ENCODE measurements at places on chromosomes 12 and 14.
A peak's percentile ranks its signal among the peaks of the same experiment; 100 is the strongest.

- DNase-seq = no peak
Measured at GRCh38 chr12:76303989-76304460, 44.2 kb downstream of the BBS10 start.

DNA sequence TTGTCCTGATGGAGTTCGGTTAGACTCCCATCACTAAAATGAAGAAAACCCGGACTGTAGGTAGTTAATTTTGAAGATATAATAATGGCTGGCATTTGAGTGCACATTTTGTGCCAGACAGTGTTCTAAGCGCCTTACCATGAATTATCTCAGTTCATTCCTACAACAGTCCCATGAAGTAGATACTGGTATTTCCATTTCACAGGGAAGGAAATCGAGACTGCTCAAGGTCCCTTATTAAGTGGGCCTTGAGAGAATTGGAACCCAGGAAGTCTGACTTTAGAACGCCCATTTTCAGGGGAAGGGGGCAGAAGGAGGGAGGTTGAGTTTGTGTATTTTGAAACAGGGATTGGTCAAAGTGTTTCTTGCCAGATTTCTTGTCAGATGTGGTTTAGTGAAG, 855 bp downstream of the MNAT1 start:
- no peak for DNase-seq

DNA sequence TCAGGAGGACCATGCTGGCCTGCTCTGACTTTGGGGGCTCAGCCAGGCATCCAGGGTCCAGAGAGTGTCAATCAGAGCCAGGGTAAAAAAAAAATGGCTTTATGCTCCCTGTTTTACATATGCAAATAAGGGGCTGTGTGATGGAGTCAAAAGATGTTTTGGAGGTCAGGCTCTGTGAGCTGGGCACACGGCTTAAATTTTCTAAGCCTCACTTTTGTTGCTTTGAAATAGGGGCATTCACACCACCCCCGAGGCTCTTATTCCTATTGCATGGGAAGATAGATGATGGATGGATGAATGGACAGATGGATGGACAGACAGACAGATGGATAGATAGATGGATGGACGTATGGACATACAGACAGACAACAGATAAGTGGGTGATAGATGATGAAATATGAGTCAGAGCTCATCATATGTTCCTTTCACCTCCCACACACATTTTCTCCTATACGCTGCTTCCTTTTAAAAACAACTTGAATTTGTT, 42.7 kb downstream of the RIN3 start:
- DNase-seq = peak; percentile 71

- no peak for DNase-seq
Measured at GRCh38 chr12:75642226-75642625, 130.8 kb upstream of the KRR1 start.

DNA sequence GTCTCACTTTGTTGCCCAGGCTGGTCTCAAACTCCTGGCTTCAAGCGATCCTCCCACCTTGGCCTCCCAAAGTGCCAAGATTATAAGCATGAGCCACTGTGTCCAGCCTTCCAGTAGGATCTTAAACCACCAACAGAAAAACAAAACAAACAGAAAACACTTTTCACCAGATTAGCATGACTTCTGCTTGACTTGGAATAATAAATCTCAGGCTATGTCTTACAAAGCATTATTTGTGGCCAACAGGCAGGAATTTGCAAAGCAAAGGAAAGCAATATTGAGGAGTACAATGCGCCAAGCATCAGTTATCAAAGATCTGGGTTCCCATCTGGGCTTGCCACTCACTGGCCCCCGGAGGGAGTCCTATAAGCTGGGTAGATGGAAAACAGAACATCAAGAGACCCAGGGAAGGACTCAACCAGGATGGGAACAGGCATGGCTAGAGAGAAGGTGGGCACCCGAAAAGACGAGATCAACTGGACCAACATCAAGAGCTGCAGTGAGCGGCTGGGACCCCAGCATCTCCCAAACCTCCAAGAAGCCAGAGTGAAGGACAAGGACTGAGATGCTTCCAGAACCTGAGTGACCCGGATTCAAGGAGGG, 101.2 kb downstream of the TMEM30B start:
- no peak for DNase-seq

DNA sequence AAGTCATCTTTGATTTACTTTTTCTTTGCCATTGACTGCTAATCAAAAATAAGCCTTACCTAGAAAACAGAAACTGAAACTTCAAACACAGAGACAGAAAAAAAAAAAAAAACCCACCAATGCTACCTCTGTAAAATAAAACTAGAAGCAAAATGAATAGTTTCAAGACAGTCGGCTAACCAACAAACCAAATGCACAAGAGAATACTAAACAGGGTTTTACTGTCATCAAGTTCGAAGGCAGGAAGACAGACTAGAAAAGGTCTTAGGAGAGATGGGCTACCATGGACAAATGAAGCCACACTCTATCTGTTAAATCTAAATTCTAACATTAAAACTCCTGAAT, 59.5 kb downstream of the SEL1L start:
- DNase-seq = no peak

- DNase-seq = no peak
Measured at GRCh38 chr12:68899251-68899771, 33.7 kb downstream of the CPM start.

GRCh38 chr14:68182492-68182891, 362.9 kb downstream of the RAD51B start:
- no peak for DNase-seq

DNA sequence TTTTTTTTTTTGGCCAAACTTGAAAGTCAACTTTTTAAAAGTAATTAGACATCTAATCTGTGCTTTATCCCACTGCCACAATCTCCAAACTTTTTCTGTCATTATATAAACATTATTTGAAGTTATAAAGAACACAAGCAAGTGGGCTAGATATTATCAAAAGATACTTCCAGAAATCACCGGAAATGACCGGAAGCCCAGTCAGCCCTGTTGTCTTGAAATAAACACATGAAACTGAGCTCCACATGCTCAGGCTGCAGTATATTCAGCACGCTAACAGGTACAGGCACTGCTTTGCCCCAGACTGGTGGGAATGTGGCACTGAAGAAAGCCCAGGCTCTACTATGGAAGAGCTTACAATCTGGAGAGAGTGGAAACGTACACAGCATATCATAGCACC, 158.9 kb upstream of the PLEKHG7 start:
- no peak for DNase-seq

DNA sequence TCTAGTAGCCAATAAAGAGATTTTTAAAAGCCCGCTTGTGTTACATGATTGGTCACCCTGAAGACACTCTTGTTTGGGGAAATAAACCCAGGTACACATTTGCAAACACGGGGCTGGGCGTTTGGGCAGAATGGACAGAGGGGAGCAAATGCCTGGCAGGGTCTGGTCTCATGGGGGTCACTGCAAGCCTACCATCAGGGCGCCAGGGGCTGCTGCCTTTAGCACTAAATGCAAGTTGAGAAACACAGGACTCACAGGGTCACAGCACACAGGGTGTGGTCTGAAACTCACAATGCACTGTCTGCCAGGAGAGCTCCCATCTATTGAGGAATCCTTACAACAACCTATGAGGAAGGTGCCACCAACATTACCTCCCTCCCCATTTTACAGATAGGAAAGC, 62.6 kb downstream of the CHGA start:
- no peak for DNase-seq

- no peak for DNase-seq
Measured at GRCh38 chr14:99604766-99605298, 825 bp upstream of the CCDC85C start.

GRCh38 chr14:92924247-92924646, 1.3 kb downstream of the CHGA start:
- DNase-seq = no peak

All from inflammatory macrophage (primary cell).